ENCODE measurements at places on chromosomes 6 and 20. TPM values are rescaled to one million over a fixed set of nuclear protein-coding genes. Genes with fewer than 3 reads are reported as not detected.

The COL10A1 gene
- not detected for total RNA-seq

DNA sequence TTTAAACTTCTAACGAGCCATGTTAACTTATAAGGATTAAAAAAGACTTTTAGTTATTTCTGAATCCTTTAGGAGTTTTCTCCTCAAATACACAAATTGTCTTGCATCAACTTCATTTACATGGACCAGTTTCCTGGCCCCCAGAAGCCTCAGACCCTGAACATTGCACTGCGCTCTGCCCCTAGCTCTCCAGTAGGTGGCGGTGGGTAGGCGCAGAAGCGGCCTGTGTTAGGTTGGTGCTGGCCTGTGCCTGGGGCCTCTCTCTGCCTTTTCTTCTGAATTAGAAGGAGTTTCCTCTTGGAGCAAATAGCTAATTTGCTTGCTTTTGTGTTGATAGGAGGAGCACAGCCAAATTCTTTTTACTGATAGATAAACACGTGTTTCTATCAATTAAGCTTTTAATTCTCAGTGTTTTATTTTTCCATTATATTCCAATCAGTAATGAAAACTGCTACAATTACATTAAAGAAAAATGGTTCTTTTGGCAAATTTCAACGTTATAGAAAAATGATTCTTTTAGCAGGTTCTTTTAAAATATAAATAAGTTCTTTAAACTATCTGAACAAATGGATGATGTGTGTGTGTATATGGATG lies 44.4 kb downstream of the DTD1 start:
- no peak for DNase-seq

The ANGPT4 gene
- total RNA-seq, result not detected

GRCh38 chr6:83270971-83271719 lies 78.0 kb downstream of the RWDD2A start:
- no peak for DNase-seq

GRCh38 chr6:26411751-26412150 lies 9.7 kb downstream of the BTN3A1 start:
- DNase-seq, result no peak

The ZNF165 gene
- total RNA-seq, result 4.2 TPM

DNA sequence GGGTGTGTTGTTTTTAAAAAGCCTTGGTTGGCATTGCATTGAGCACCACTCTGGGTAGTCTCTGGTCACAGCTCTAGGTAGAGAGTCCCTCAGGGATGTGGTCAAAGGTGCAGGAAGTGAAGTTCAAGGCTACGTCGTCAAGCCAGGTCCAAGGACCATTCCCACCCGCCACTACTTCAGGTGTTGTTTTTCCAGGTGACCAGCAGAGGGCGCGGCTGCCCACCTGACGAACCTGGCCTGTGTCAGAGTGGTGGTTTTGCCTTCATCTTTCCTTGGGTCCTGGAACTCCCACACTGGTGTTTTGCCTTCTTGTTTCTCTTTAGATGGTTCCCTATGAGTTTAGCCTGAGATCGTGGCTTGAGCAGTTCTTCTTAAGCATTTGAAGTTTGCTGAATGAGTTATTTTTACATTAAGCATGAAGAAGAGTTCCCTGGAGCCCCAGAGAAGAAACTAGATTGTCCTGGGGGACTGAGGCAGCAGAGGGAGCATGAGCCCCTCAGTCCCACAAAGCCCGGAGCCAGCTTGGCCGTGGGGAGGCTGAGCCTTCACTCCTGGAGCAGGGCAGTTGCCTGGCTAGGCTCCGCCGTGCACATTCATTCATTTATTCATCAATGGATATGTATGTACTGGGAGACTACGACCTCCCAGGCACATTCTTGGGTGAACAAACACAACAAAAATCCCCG lies 5.6 kb upstream of the PHACTR3 start:
- peak; percentile 22 for DNase-seq

DNA sequence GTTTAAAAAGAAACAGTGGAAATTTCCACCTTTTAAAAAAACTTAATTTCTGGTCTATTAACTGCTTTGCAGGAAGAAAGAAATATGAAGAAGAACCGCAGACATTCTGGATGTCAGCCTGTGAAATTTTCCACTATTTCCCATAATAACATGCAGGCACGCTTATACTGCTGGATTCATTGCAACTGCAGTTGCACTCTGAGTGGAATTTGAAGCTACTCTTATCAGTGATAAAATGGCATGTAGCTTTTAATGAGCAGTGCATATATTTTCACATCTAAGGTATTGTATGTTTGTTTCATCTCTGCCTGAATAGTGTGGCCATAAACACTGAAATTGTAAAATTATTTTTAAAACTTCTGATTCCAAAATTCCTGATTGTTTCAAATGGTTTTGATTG lies 28.2 kb downstream of the NCOA3 start:
- no peak for DNase-seq

The HLA-DRB5 gene
- not detected for total RNA-seq

The LPA gene
- 0.21 TPM for total RNA-seq

Data from Panc1 (cell line).